ENCODE measurements at places on chromosomes 7 and 10.

GRCh38 chr10:9766762-9767161, 1250.9 kb upstream of the CELF2 start:
- DNase-seq, result no peak

GRCh38 chr10:30037620-30038336, 21.6 kb downstream of the JCAD start:
- DNase-seq, result no peak

DNA sequence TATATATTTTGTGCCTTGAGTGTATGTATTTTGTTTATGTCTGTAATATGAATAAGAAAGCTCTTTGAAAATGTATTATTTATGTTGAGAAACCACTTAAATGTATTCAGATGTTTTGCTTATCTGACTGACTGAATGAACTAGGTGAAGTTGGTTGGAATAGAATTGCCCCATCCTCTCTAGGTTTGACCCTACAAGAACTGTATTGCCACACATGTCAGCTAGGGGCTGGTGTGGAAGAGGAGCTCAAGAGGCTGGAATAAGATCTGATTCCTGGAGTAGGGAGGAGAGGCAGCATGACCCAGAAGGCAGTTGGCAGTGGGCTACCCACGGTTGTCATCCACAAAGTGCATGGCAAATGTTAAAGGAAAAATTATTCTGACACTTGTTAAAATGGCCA, 9.1 kb downstream of the SSMEM1 start:
- no peak for DNase-seq

DNA sequence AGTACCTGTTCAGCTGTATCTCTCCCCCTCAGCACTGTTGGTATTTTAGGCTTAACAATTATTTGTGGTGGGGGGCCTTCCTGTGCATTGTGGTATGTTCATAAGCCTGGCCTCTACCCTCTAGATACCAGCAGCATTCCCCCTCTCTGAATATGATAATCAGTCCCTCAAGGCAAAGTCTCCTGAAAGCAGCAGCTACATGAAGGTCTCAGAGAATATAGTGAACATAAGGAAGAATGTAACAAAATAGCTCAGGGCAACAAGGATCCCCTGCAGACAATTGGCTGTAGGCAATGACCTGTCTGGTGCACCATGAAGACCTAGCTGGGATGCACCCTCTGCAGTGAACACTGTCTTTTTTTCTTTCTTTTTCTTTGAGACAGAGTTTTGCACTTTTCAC, 86.4 kb downstream of the CTBP2 start:
- no peak for DNase-seq

- no peak for DNase-seq
Measured at GRCh38 chr10:101867931-101868330, 24.3 kb upstream of the KCNIP2 start.

DNA sequence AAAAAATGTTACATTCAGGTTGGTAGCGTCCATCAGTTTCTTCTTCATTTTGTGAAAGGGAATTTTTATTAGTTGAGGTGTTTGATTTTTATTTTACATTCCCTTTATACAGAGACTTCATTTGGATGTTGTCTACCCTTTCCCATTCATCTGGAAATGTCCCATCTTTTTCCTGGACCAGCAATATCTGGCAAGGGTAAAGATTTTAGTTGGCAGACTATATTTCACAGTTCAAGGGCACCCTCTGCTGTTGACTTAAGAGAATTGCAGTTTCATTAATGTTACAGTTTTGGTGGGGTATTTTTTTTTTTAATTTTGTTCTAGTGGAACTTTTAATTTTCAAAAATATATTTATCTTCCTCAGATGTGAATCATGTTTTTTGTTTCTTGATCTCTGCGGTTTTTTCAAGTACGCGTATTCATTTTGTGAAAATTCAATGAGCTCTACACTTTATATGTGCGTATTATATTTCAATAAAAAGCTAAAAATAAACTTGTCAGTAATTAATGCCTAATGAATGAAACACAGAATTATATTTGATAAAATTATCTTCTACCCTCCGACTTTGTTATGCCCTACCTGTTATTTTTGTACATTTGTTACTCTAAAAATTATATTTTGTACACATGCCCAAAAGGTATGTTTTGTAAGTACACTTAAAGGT, 97.9 kb upstream of the KLF14 start:
- no peak for DNase-seq

DNA sequence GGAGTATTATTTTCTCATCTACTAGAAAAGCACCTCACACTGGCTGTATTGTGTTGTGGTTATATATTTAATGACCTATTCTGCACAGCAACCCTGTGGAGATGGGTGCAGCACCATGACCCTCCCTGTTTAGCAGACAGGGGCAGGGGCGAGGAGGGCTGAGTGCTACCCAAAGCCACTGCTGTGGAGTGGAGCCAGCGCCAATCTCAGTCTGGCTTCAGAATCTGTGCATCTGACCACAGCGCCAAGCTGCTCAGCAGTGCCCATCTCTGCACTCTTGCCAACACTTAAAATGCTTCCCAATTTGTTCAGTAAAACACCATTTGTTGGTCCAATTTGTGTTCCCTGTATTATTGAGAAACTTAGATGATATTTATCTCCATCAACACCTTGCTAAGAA, 239.1 kb downstream of the ZMYND11 start:
- no peak for DNase-seq

- DNase-seq, result no peak
Measured at GRCh38 chr10:123429706-123430221, 236.4 kb upstream of the GPR26 start.

GRCh38 chr10:24360282-24361127, 151.6 kb downstream of the KIAA1217 start:
- DNase-seq, result peak; percentile 26

GRCh38 chr10:122911889-122912484, 1.6 kb downstream of the FAM24A start:
- DNase-seq, result peak; percentile 56

GRCh38 chr7:19932549-19933249, 159.3 kb upstream of the TMEM196 start:
- no peak for DNase-seq

DNA sequence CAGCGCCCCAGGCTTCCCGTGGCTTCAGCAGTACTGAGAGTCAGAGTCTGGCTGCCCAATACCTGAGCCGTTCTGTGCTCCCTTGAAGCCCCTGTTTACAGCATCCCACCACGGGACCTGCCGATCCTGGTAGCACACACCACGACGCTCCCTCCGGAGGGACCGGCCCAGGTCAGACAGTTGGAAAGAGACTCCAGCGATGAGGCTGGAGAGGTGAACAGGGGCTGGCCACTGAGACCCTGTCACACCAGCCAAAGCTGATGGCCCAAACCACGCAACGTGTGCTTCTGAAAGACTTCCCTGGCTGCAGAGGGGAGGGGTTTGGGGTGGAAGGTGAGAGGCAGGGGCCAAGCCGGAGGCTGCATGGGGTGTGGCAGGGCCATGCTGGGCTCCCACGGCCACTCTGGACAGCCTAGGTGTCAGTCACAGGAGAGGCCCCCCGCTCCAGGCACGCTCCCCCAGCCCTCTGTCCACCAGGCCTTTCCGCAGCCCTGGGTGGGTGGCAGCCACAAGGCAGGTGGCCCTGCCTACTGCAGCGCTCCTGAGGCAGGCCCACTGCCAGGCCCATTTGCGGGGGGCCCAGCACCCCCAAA, 140.2 kb upstream of the CHST15 start:
- DNase-seq, result no peak

All from stimulated activated CD4-positive, alpha-beta T cell treated with anti-CD3 and anti-CD28 coated beads, Interleukin-4, amount 100 ng/mL, for 48 hours (primary cell).